ENCODE measurements at places on chromosomes 16 and 17.

DNA sequence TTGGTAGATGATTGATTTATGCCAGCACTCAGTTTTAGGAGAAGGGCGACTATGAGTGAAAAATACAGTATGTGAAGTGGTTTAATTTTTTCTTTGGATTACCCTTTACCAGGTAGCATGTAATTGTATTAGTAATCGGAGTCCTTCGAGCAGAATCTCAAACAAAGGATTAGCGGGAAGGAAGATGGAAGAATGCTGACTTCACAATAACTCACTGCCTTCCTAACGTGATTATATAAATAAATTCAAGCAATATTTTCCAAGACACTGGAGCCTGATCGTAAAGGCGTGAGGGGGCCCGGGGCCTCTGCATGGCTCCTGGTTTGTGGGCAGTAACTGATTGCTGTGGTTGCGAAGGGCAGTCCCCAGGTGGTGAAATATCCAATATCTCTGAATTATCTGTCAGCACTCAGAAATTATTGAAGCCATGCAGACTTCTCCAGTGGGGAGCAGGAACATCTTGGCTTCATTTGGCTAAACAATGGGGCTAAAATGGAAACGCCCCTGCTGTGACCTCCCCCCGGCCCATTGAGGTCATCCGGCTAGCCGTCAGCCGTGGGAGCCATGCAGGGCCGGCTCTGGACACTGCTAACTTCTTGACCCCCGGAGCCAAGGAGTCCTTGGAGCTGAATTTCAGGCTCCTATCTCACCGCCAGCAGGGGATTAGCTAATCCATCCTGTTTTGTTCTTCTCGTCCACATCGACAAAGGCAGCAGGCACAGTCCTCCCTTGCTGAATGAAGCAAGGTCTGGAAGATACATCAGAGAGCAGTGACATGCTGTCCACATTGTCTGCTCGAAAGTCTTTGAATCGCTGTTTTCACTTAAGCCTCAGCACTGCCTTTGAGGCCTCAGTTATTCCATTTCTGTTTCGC lies 295.9 kb upstream of the N4BP1 start:
- no peak for DNase-seq

DNA sequence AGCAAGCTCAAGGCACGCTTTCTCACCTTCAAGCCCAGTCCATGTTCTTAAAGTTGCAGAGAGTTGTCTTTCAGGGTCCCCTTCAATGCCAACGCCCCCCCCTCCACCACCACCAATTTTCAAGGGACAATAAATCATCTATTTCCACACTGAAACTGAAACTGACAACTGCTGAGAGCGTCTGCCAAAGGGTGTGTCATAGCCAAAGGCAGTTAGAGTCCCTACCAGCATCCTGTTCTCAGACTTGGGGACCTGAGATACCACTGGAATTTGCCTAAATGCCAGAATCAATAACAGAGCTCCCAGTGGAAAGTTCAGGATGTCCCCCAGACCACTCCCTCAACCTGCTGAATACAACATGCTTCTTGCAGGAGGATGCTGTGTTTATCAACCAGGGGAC lies 133.2 kb upstream of the SOX9 start:
- DNase-seq: no peak

- DNase-seq: no peak
These were observed 6.8 kb upstream of the SDR42E1 start for GRCh38 chr16:82017911-82018568.

GRCh38 chr17:80710714-80711302 lies 166.2 kb downstream of the RPTOR start:
- DNase-seq: no peak

DNA sequence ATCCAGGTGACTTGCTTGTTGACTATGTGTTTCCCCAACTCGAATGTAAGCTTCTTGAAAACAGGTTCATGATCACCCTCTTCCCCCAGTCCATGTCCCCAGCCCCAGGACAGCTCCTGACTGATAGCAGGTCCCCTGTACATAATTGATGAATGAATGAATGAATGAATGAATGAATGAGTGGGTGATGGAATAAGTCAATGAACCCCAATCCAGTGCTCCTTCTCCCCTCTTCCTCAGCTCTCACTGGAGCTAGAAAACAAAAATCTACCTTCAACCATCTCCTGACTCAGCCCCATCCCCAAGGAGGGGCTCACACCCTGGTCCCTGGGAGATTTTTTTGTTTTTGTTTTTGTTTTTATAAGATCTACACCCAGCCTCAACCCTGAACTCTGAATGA lies 16.2 kb upstream of the TVP23A start:
- DNase-seq: no peak

GRCh38 chr16:83458612-83459011 lies 349.2 kb upstream of the HSBP1 start:
- no peak for DNase-seq

- no peak for DNase-seq
These were observed 324.1 kb downstream of the ZFHX3 start for GRCh38 chr16:72723781-72724180.

DNA sequence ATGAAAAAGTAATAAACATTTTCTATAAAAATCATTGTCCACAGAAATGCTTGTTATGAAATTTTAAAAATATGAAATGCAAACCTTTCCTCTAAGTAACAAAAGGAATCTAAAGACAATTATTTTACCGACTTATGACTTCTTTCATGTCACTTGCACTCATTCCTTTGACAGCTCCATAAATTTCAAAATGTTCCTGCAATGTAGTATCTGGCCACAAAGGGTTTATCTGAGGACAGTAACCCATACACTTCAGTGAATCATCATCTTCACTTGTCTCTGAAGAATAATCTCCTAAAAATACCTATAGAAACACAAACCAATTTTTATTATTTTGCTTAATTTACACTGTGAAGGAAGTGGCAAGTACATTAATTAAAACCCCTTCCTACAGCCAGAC lies 25.6 kb upstream of the ABCA10 start:
- no peak for DNase-seq

- DNase-seq: no peak
These were observed 33.7 kb upstream of the MFSD6L start for GRCh38 chr17:8832711-8833352.

GRCh38 chr17:16121915-16122314 lies 93.4 kb downstream of the NCOR1 start:
- DNase-seq: no peak

GRCh38 chr16:48013491-48013901 lies 142.3 kb downstream of the ABCC12 start:
- DNase-seq: no peak

DNA sequence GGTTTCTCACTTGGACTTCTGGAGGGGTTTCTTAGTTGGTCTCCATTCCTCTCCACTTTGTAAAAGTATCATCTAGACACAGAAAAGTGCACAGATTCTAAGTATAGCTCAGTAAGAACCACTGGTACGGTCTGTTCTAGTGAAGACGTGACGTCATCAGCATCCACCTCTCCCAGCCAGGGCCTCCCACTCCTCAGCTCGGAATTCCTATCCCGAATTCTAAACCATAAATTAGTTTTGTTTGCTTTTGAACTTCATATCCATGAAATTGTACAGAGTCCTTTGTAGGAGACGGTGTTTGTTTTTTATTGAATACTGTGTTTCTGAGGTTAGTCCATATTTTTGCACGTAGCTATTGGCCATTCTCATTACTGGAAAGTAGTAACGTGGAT lies 25.5 kb downstream of the FOXK2 start:
- DNase-seq: no peak

DNA sequence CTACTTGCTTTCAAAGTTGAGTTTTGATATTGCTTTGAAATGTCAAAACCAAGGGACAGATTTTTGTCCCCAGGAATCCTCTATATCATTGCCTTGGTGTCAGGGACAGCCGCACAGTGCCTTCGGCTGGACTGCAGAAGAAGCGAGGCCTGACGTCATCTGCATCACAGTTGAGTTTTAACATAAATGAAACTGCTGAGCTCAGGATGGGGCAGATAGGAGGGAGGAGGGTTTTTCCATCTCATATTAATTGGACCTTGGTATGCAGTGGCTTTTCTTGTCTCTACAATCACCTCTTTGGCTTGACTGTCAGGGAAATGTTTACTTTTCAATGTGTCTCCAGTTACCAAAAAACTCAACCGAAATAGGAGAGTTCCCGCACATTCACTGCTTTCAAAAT lies 111.3 kb downstream of the AATF start:
- DNase-seq: no peak

GRCh38 chr17:28413804-28414203 lies 7.8 kb upstream of the SLC46A1 start:
- DNase-seq: no peak

DNA sequence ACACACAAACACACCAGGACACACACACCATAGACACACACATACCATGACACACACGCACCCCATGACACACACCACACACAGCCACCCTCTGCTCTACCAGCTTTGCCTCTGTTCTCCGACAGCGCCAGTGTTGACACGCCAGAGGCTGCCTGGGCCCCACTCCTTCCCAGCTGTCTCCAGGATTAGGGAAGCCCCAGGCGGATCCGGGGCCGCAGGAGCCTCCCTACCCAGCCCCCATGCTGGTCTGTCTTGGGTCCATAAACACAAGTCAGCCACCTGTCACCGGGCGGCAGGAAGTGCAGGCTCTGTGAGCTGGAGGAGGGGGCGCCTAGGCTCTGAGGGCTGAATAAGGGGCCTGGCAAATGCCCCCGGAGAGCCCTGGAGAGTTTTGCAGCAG lies 10.5 kb downstream of the TBC1D16 start:
- DNase-seq: no peak

- no peak for DNase-seq
These were observed 257.9 kb downstream of the SOX9 start for GRCh38 chr17:72378414-72379390.

- no peak for DNase-seq
These were observed 18.9 kb downstream of the CA4 start for GRCh38 chr17:60168654-60169053.

DNA sequence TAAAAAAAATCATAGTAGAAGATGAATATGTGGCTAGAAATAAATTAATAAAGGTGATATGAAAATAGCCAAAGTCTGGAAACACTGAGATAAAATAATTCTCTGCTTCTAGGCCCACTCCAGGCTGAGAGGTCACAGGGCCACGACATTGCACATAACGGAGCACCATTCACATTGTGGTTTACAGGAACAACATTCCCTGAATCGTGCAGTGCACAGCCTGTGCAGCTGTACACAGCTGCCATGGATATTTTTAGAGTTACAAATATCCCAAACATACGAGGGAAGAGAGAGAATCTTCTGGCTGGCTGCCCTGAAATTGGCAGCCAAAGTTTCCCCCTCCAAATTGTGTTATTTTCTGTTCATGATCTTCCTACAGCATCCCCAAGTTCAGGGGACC lies 68.8 kb downstream of the GSG1L start:
- no peak for DNase-seq

GRCh38 chr17:31392856-31393748 lies 1.6 kb downstream of the RAB11FIP4 start:
- no peak for DNase-seq

DNA sequence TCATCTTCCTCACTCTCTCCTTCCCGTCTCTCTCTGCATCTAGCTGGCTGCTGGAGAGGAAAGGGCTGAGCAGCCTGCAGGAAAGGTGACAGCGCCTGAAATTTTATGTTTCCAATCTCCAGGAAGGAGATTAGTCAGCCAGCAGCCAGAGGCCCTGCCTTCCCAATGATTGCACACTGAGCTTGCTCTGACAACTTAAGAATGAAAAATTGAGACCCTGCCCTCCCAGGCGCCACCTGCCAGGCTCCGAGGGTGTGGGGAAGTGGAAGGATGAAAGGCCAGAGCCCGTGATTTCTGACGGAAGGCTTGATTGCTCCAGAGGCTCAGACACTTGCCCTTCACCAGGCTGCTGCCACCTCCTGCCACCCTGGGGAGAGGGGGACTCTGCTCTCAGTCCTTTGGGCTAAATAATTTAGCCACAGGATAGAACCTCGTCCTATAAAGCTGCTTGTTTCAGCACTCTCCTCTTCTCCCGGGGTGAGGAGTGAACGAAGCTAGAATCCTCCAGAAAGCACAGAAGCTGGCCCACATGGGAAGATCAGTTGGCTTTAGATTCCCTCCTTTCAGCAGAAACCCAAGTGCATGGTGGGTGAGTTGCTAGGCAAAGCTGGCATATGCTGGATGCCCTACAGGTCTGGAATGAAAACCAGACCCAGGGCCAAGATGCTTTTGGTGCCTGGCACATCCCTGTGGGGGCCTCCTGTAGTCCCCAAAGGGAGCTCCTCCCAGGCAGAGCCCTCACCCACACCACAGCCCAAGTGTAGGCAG lies 33.5 kb downstream of the GRIN2C start:
- no peak for DNase-seq

DNA sequence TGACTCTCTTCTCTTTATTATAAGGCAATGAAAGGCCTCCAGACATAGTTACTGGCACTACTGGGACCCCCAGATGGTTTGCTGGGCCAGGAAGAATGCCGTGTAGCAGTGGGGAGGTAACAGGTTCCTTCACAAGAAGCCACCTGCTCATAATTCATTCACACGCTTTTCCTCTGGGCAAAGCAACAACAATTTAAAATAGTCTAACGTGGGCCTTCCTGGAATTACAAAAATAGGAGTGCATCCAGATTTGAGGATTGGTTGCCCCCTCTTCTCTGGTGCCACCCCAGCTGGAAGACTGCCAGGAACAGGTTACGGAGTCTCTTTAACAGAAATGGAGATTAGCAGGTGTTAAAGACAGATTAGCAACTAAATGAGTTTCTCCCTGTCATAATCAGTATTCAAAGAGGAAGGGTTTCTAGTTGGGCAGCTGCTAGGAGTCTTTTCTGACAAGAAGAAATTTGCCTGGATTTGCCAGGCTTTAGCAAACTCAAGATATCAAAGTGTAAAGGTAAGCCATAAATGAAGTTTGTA lies 409.6 kb downstream of the NPIPA8 start:
- DNase-seq: no peak

DNA sequence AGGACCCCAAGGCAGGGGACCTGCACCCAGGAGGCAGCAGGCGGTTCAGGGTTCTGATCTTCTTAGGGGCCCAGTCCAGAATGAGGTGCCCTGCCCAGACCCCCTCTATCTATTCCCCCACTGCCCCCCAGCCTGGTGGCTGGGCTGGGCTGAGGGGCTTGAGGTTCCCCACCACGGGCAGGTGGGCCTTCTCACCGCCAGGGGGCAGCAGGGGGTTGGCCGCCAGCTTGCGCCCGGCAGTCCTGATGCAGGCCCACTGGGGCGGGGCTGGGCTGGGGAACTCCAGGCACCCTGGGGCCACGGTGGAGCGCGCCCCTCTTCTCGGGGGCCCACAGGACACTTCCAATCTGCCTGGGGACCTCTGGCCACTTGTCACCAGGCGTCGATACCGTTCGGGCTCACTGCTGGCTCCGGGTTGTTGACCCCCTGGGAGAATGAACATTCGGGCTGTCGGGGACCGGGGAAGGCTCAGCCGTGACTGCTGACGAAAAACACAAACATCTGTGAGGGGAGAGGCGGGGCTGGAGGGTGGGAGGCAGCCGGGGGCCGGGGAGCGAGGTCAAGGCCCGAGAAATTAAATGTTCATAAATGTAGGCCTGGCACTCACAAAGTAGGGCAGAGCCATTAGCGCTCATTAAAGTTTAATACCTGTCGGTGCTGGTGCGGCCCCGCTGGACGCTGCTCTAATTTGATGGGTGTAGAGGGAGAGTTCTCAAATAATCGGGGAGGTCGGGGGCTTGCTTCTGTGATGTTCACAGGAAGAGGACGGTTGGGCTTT lies 219.3 kb upstream of the GSE1 start:
- no peak for DNase-seq

GRCh38 chr17:64426596-64426995 lies 22.3 kb upstream of the MILR1 start:
- no peak for DNase-seq

Data from cortex of kidney (tissue), 1 donor.